ENCODE measurements at places on chromosomes 6 and 20.

DNA sequence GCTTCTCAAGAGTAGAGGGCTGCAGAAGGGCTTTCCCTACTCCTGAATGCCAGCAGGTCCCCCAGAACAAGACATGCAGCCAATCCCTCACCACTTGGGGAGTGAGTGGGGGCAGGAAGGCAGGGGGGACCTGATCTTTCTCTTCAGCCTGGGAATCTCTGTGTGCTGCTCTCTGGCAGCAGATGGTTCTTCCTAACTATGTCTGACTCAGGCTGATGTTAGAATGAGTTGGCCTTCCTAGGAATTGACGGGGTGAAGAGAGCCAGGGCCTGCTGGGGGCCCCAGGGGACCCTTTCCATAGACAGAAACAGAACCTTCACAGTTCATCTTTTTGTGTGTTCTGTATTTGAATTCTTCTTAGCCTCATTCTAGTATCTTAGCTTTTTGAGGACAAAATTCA lies 29.0 kb upstream of the TCP11 start:
- no peak for DNase-seq

DNA sequence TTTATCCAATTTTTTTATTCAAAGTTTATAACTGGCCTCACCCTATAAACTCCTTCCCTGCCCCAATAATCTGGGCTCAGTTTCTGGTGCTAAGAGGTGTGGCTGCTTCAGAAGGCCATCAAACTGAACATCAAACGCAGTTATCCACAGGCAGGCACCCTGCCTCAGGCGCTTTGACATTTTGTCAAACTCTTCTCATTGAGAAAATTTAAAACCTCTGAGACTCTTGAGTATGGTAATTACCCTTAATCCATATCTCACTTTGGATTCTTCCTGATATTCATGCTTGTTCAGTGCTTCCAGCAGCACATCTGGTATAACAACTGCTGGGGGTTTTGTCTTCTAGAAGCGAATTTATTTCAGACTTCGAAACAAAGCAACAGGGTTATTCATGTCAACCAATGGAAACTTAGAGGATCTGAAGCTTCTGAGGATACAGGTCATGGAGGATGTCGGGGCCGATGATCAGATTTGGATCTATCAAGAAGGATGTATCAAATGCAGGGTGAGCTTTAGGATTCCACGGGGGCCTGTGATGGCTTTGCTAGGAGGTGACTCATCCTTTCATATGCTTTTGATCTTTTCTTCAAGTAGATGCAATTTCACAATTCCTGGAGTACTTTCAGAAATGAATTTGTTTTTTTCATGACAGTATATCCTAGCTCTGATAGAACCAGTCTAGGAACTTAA lies 68.2 kb downstream of the RTN4IP1 start:
- no peak for DNase-seq

GRCh38 chr6:105886066-105886813 lies 199.9 kb upstream of the PRDM1 start:
- DNase-seq, result no peak

- no peak for DNase-seq
Observed at GRCh38 chr6:40925341-40925740, 113.7 kb downstream of the UNC5CL start.

- no peak for DNase-seq
Observed at GRCh38 chr6:156175971-156176421, 601.2 kb upstream of the ARID1B start.

DNA sequence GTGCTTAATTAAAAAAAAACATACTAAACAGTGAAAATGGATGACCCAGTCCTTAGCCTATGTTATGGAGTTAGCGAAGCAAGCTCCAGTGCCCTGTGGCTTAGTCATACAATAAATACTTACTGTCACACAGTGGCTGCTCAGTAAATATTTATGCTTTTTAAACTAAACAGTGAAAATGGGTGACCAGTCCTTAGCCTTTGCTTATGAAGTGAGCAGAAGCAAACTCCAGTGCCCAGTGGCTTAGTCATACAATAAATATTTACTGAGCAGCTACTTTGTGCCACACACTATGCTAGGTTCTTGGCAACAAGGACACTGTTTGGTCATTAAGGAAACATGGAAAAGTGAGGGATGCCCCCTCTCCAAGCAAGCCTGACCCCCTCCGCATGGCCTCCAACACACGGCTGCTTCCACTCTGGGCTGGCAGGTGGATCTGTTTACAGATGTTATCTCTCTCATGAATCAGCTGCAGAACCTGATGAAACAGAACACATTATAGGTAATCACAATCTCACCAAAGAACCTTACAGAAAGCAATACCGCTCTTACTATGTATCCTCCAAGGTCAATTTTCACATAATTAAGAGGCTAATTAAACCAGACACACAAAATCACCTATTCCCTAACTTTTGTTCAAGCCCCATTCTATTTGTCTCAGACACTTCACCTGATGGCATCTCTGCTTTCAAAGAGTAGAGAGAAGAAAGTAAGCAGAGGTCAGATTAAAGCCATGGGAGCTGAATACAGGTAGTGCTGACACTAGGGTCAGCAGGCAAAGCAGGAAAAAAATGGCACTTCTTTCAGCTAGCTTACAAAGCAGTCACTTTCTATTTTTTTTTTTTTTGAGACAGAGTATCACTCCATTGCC lies 27.3 kb downstream of the CDK5RAP1 start:
- DNase-seq, result no peak

DNA sequence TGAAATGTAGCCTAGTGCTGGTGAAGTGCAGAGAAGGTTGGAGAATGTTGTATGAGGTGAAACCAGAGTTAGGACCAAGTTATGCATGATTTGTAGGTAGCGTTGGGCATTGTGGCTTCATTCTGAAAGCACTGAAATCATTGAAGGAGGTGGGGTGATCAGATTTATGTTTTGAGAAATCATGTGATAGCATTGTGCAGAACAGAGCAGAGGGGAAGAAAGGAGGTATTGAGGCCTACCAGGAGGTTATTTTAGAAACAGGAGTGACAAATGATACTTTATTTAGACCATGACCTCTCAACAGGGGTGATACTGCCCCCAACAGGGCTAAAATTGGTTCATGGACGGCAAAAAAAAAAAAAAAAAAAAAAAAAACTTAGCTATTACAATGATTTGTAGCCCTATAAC lies 15.6 kb upstream of the HMGN3 start:
- DNase-seq, result no peak

- no peak for DNase-seq
Observed at GRCh38 chr6:148513145-148514071, 170.8 kb downstream of the SASH1 start.

DNA sequence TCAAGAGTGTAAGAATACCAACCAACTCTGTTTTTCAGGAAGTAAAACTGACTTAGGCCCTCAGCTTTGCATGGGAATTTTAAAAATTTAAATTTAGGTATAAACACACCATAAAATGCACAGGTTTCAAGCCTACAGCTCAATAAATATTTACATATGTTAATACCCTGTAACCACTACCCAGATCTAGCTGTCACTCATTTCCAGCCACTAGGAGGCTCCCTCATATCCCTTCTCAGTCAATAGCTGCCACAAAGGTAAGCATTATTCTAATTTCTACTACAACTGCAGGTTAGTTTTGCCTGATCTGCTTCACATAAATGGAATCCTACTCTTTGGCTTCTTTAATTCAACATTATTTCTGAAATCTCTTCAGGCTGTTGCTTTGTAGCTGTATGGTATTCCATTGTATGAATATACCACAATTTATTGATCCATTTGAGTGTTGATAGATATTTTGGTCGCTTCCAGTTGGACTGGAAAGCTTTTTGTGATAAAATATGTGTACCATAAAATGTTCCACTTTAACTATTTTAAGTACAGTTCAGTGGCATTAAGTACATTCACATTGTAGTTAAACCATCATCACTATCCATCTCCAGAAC lies 32.5 kb upstream of the MEI4 start:
- DNase-seq, result no peak

DNA sequence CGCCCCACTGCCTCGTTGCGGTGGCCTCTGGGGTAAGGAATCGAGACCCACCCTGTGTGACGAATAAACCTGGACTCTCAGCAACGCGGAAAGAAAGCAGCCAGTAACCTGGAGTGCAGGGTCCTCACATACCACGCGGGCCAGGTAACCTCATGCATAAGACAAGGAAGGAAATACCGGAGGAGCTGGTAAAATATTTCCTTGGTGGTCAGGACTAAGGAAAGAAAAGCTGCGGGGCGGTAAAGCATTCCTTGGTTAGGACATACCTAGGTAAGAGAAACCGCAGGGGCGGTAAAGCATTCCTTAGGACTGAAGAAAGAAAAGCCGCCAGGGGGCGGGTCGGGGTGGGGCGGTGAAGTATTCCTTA lies 80.7 kb downstream of the SYTL3 start:
- no peak for DNase-seq

DNA sequence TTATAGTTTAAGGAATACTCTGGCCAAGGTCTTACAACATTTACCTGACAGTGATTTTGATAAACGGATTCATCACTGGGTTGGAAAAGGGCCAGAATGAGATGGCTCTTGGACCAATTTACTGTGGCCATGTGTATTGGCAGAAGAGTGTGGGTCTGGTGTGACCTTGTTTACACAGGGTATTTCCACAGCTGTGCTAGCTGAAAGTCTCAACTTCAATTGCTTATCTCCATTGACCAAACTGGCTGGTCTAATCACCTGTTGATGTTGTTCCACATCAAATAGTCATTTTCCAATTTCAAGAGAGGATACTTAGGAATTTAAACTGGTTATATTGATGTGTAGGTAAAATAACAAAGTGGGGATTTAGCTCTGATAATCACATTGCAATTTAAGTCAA lies 501.6 kb upstream of the MAP3K7 start:
- DNase-seq, result no peak

DNA sequence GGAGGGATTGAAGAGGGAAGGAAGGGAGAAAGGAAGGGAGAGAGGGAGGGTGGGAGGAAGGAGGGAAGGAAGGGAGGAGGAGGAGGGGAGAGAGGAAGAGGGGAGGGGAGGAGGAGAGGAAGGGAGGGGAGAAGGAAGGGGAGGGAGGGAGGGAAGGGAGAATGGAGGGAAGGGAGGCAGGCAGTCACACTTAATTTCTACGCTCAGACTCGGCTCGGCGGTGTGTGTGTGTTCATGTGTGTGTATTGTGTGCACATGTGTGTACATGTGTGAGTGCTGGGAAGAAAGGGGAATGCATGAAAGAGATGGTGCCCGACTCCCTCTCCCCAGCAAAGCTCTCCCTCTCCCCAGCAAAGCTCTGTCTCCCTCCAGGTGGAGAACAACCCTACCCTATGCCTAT lies 79.1 kb upstream of the AFDN start:
- no peak for DNase-seq

DNA sequence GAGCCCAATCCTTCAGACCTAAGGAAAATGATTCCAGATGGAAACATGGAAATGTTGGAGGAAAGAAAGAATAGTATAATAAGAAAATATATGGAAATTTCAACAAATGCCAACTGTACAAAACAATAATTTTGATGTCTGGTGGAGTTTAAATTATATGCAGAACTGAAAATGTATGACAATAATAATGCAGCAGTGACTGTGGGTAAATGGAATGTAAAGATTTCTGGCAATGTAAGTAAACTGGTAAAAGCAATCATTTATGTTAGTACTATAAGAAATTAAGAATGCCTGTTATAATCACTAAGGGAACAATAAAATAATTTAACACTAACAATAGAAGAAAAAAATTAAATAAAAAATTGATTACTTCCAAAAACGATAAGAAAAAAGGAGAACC lies 89.0 kb downstream of the EDN1 start:
- DNase-seq, result no peak

DNA sequence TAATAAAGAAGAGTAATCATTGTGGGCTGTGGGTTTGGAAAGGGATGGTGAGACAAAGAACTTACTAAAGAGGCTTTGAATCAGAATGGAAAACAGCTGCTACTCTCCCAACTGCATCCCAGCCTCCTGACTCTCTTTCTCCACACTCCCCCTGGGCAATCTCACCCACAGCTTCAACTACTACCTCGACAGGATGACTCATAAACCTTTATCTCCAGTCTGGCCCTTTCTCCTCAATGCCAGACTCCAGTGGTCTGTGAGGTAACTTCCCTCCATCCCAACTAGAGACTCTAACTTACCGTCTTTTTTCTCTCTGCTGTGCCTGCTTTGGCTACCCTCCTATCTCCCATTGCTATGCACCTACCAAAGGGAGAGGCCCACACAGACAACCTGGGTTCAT lies 135.3 kb upstream of the RREB1 start:
- no peak for DNase-seq
